Aorta (tissue), 5 donors: ENCODE measurements at places on chromosomes 2 and 18.

DNA sequence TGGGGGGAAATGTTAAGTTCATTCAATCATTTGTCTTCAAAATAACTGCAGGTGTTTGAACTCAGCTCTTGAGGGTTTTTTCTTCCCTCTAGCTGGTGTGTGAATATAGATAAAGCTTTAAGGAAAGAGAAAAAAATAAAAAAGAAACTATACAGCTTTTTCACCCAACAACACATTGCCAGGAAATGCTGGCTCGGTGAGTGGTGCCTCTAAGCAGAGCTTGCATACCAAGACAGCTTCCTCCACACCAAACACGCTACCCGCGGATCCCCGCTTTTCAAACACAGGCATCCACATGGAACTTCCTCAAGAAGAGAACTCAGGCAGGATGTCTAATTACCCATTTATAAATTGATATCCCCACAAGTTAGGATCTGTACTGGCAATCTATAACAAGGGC lies 69.8 kb upstream of the TANK start:
- DNase-seq = no peak

GRCh38 chr2:109266496-109266895 lies 137.5 kb downstream of the SH3RF3 start:
- DNase-seq = no peak

GRCh38 chr2:235986361-235986760 lies 181.8 kb downstream of the GBX2 start:
- no peak for DNase-seq

DNA sequence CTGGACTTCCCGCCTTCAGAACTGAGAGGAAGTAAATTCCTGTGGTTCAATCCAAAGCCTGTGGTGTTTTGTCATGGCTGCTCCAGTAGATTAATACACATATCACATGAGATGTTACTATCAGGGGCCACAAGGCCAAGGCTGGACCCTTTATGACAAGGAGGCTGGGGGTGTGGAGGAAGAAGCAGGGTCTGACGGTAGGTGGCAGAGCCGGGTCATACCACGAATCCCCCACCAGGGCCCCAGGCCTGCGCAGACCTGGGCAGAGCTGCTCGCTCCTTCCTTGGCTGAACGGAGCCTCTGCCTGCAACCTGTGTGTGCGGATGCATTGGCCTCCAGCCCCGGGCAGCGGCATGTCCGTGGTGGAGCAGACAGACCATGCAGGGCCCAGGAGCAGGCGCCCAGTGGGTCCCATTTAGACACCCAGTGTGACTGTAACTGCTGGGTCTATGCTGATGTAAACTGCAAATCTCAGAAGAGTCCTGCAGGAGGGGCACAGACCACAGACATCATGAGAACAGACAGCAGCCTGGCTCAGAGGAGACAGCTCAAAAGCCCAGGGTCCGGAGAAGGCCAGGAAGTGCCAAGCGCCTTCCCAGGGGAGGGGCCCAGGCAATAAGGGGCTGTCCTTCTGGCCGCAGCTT lies 155.2 kb downstream of the PXDN start:
- DNase-seq = peak; percentile 60

DNA sequence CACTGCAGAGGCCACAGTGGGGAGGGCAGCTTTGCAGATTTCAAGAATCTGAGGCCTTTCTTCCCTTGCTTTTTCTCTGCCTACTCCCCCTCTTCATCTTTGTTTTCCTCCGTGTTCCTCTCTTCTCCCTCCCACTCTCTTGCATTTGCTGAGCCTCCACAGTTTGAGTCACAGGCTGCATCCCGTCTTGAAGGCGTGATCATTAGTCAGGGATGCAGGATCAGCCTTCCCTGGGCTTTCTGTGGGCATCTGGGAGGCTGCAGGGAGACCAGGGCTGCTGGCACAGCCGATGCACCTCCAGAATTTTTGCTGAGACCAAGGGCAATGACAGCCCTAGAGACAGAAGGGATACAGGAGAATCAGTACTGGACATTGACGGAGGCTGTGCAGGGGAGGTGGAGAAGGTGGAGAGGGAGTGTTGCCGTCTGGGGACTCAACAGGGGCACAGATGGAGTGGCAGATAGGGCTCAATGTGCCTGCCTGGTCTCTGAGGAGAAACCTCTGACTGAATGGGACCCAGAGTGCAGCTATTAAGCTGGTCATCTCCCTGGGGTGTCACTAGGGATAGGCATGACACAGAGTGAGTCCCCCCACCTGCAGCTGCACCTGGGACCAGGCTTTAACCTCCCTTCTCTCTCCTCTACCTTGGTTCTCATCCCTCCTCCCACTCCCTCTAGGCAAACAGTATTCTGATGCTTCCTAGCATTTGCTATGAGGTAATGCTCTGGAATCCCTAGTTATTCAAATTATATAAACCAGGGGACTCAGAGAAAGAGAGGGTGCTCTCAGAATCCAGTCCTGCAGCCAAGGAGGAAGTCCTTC lies 29.0 kb upstream of the DNAJC27 start:
- no peak for DNase-seq

DNA sequence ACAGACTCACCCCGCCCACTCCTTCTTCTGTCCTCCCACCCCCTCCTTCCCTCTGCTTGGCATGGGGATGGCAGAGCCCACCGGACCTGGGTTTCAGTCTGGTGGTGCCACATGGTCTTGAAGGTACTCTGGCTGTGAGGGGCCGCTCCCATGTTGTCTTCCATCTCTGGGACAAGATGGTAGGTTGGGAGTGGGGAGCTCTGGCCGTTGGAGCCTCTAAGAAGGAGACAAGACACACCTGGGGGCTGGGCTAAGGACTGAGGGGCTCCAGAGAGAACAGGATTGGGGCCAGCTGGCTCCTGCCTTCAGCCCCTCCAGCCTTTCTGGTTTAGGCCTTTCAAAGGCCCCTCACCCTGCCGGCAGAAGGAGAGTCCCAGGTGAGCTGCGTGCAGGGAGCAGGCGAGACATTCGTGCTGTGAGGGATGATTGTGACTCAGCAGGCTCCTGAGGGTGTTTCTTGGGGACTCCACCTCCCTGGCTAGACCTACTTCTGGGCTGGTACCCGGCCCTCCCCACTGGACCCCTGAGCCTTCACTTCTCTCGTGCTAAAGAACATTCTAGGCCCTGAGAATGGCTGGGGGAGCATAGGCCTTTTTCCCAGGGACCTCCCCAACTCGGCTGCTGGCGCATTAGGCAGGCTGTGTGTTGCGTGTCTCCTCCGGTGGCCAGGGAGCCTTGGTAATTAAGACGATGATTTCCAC lies 128.2 kb upstream of the HAAO start:
- no peak for DNase-seq

DNA sequence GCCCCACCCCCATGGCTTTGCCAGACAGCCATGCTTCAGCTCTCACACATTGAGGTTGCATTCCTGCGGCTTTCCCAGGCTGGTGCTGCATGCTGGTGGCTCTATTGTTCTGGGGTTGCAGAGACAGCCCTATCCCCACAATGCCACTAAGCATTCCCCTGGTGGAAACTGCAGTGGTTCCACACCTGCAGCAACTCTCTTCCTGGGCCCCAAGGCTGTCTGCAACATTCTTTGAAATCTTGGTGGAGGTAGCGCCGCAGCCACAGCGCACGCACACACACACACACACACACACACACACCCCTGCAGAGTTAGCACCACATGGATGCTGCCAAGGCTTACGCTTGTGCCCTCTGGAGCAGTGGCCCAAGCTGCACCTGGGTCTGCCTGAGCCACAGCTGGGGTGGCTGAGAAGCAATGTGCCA lies 21.4 kb downstream of the SFXN5 start:
- DNase-seq = no peak

DNA sequence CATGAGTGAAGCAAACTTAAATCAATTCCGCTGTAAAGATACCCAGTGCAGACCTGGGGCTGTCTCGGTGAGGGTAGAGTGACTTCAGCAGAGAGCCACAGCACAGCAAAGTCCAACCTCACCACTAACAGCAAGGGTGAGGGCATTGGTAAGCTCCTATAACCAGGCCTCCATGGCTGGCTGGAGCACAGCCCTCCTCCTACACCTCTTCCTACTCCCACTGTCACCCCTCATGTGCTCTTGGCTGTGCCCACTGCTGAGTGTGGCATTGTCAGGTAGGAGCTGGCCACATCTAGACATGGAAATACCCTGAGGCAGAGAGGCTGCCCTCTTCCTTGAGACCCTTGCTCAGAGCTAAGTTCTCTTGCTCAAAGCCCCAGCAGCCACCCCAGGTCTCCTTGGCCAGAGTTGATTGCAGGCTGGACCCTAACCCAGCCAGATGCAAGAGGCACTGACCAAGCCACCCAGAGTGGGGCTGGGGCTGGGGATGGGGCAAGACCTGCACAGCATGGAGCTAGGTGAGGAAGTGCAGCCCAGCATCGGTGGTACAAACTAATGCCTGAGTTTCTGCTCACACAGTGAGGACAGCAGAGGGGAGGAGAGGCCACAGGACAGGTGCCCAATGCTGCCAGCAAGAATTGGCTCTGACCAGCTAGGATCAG lies 77.6 kb upstream of the RAB6C start:
- peak; percentile 55 for DNase-seq

DNA sequence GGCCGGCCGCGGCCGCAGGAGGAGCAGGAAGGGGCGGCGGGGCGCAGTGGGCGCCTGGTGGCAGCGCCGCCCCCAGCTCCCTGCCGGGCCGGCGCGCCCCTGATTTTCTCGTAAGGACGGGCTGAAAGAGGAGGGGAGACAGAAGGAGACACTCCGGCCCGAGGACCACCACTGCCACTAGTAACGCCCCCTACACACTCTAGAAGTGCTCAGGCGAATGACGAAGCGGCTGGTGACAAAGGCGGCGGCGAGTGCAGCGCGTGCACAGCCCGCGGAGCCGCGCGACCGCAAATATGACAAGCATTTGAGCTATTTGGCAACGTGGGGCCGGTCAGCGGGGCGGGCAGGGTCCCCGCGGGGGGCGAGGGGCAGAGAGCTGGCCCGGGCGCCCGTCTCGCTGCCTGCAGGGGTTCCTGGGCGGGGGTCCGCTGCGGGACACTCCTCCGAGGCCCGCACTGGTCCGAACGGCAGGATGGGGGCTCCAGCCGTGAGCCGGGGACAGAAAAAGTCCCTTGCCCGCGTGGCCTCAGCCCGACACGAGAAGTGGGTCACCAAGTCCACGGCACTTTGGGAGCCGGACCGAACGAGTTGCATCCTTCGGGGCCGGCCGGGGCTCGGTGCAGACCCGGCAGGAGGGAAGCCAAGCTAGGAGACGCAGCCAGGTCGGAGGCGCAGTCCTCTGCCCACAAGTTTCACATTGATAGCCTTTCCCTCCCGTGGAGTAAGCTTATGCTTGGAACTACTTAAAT lies 524 bp upstream of the SERTAD2 start:
- peak; percentile 89 for DNase-seq

DNA sequence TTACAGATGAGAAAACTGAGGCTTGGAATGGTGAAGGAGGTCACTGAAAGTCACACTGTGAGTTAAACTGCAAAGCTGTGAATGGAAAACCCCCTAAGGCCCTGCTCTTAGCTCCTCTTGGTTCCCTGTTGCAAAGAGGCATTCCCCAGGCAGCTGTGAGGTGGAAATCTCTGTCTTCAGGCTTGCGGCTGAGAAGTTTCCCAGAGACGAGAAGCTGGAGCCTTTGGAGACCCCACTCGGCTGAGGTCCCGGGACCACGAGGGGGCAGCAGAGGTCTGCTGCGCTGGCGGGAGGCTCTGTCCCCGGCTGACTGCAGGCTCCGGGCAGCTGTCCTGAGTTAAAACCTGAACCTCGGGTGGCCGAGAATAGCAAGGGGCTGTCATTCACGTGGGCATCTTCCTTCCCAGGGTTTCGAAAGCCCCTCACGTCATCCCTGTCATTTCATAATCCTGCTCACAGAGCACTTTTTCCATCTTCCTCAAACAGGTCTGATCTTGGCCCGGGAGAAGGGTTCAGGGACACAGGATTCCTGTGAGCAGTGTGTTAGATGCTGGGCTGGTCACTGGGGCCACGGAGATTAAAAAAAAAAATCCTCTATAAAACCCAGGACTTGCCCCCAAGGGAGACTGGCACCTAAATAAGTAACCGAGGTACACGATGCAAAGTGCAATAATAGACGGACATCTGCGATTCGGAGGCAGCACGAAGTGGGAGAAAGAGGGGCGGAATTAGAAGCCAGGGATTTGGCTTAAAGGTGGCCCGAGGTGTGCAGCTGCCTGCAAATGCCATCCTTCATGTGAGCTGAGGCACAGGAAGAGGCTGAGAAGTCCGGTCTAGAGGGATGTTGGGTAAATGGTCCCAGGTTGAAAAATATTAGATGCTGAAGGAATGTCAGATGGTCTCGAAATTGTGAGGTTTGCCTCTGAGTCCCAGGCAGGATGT lies 24.6 kb upstream of the ATOH8 start:
- DNase-seq = peak; percentile 92

DNA sequence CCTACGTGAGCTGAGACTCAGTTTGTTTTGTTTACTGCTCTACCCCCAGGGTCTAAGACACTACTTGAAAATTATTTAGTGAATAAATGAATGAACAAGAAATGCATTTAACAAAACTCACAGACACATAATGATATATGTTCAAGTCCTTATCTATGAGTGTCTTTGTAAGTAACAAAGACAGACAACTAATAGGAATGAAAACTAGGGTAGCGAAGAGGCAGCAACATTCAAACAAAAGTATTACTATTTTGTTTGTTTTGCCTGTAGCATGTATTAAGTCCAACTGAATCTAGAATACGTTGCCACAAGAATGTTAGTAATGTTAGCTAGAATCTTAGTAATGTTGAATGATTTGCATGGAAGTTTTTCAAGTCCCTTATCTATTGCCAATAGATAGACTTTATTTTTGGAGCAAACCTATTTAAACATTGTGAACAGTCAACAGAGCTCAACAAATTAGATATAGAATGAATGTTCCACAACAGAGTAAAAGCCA lies 144.8 kb upstream of the VWC2L start:
- no peak for DNase-seq

- DNase-seq = no peak
These were observed 163.6 kb upstream of the ZNF516 start for GRCh38 chr18:76658627-76659026.

GRCh38 chr2:25879133-25879730 lies 945 bp upstream of the ASXL2 start:
- no peak for DNase-seq

GRCh38 chr18:77203071-77203470 lies 46.6 kb upstream of the GALR1 start:
- no peak for DNase-seq

GRCh38 chr2:150478200-150478974 lies 9.1 kb downstream of the RND3 start:
- no peak for DNase-seq

DNA sequence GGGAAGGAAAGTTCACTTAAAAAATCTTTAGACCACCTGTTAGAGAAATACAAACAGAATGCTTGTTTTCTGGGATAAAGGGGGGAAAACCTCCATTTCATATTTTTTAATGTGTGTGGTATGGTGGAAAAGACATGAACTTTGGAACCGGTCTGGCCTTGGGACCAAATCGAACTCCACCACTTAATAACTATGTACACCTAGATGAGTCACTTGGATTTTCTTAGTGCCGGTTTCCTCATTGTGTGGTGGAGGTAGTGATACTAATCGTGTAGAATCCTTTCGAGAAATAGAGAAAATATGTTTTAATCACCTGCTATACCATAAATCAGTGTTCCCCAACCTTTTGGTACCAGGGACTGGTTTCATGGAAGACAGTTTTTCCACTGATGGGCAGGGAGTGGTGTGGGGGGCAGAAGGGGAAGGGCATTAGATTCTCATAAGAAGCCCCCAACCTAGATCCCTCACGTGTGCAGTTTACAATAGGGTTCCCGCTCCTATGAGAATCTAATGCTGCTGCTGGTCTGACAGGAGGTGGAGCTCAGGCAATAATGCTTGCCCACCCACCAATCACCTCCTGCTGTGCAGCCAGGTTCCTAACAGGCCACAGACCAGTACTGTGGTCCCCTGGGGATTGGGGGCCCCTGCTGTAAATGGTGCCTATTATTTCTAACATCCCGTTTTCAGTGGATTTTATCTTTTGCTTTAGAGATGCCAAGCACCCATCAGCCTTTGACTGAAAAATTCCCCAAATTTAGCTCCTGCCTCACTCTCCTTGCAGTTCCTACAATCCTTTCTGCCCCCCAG lies 308.8 kb downstream of the PRKCE start:
- no peak for DNase-seq
